ENCODE measurements at places on chromosomes 7 and 10. TPM values are rescaled to one million over a fixed set of nuclear protein-coding genes. Genes with fewer than 3 reads are reported as not detected.

- no peak overlapping the region for H3K27ac ChIP-seq
- no peaks in the 10 kb centered on the region for H3K36me3 ChIP-seq
Observed at GRCh38 chr7:30969604-30969970, 5.8 kb downstream of the GHRHR start.

GRCh38 chr10:90347239-90347638 is 510.6 kb downstream of the HTR7 start:
- no peaks in the 10 kb centered on the region for H3K4me1 ChIP-seq
- no peak overlapping the region for H3K4me3 ChIP-seq
- DNase-seq: no peak
- H3K27me3 ChIP-seq: no peaks in the 10 kb centered on the region

- no peak for DNase-seq
- no peaks in the 10 kb centered on the region for H3K4me1 ChIP-seq
- no peaks in the 10 kb centered on the region for H3K27me3 ChIP-seq
- no peak overlapping the region for H3K4me3 ChIP-seq
Observed at GRCh38 chr10:22459496-22459895, 114.2 kb downstream of the SPAG6 start.

DNA sequence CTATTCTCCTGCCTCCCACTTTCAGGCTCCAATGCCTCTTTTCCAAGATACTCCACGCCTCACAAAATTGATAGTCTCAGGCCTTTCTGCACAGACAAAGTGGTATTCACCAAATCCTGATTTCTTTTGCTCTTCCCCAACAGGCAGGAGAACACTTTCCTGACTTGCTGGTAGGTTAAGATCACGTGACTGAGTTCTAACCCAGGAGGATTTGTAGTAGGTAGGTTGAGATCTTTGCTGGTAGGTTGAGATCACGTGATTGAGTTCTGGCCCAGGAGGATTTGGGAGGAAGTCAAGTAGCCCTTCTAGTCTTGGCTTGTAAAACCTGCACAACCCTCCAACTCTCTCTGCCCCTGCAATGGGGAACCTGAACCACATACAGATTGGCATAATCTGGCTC is 741.5 kb downstream of the TYW1 start:
- no peaks in the 10 kb centered on the region for H3K36me3 ChIP-seq
- H3K4me3 ChIP-seq: no peak overlapping the region
- DNase-seq: no peak
- no peak overlapping the region for H3K27ac ChIP-seq

OR2A7 gene
- total RNA-seq: 2.5 TPM

DNA sequence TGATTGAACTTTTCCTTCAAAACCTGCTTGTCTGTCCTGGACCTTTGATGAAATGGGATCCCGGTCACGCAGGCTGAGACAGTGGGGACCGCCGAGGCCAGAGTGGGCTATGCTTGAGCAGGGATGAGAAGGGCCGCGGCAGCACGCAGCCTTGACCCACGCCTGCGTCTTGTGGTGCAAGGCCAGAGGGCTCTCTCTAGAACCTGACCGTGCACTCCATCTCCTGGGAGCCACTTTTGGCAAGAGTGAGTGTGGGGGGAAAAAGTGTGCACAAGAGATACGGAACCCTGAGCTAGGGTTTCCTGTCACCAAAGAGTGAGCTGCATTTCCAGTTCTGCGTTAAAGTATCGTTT is 42.4 kb downstream of the WIPI2 start:
- no peak overlapping the region for H3K27ac ChIP-seq
- no peak for DNase-seq
- no peak overlapping the region for H3K4me3 ChIP-seq
- peaks cover 46% of the 10 kb centered on the region for H3K36me3 ChIP-seq
- H3K4me1 ChIP-seq: no peaks in the 10 kb centered on the region

CYP2C18 gene
- total RNA-seq: 0.09 TPM

GRCh38 chr7:36526863-36527548 is 137.3 kb downstream of the ANLN start:
- H3K27ac ChIP-seq: no peak overlapping the region
- no peaks in the 10 kb centered on the region for H3K36me3 ChIP-seq
- peaks cover 4% of the 10 kb centered on the region for H3K4me1 ChIP-seq

CNTNAP2 gene
- total RNA-seq: 64.5 TPM

DNA sequence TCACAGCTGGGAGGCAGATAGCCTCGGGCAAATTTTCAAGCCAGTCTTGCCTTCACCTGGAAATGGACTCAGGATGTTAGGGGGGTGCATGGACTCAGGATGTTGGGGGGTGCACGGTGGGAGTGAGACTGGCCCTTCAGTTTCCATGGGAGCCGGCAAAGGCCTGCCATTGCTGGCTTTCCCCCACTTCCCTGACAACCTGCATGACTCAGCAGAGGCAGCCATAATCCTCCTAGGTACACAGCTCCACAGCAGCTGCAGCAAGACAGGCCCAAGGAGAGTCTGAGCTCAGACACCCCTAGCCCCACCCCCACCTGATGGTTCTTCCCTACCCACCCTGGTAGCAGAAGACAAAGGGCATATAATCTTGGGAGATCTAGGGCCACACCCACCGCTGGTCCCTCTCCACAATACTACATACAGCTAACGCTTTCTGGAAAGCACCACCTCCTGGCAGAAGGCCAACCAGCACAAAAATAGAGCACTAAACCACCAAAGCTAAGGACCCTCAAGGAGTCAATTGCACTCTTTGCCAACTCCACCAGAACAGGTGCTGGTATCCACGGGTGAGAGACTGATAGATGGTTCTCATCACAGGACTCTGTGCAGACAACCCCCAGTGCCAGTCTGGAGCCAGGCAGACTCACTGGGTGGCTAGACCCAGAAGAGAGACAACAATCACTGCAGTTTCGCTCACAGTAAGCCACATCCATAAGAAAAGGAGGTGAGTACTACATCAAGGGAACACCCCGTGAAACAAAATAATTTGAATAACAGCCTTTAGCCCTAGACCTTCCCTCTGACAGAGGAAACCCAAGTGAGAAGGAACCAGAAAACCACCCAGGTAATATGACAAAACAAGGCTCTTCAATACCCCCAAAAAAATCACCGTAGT is 18.3 kb downstream of the C7orf25 start:
- peak overlapping the region; percentile 9 for H3K4me3 ChIP-seq
- no peak for DNase-seq
- H3K4me1 ChIP-seq: no peaks in the 10 kb centered on the region

CCDC146 gene
- total RNA-seq: 0.72 TPM

CTBP2 gene
- total RNA-seq: 212 TPM

GRCh38 chr7:55548295-55548731 is 24.0 kb downstream of the VOPP1 start:
- DNase-seq: no peak
- no peak overlapping the region for H3K27ac ChIP-seq
